ENCODE measurements at places on chromosomes 13 and 19.

DNA sequence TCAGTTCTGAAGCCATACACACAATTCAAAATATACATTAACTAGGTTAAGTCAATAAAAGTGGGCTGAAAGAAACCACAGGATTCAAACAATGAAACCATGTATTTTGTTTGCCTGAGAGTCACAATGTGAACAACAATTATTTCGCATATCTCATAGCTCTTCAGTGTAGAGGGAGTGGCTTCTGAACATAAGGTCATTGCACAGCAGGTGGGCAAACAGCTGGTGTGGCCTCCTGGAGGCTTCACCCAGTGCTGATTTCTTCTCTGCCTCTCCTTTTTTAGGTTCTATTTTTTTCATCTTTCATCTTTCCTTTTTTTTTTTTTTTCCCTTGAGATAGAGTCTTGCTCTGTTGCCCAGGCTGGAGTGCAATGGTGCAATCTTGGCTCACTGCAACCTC lies 40.4 kb upstream of the ZNF254 start:
- H3K4me3 ChIP-seq = no peak overlapping the region
- peaks cover 52% of the 10 kb centered on the region for H3K36me3 ChIP-seq
- no peak for DNase-seq
- no peaks in the 10 kb centered on the region for H3K27me3 ChIP-seq
- H3K4me1 ChIP-seq = no peaks in the 10 kb centered on the region

DNA sequence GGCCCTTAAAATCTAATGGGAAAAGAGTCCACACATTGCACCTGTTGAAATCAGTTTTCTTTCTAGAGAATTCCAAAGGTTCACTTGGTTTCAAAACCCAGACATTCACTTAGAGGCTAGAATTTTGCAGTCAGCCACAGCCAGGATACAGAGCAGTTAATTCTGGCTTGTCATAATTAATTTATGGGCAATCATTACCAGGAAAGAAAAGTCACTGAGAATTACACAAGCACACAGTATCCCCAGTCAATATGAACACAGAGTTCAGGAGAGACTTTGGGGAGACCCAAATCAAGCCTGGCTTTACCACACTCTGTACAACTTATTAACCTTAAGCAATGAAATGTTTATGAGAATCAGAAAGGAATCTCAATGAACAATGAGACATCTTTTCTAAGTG lies 224.3 kb upstream of the SOX21 start:
- DNase-seq = no peak
- H3K4me1 ChIP-seq = no peaks in the 10 kb centered on the region
- H3K27ac ChIP-seq = no peak overlapping the region
- no peak overlapping the region for H3K4me3 ChIP-seq
- H3K27me3 ChIP-seq = no peaks in the 10 kb centered on the region

DNA sequence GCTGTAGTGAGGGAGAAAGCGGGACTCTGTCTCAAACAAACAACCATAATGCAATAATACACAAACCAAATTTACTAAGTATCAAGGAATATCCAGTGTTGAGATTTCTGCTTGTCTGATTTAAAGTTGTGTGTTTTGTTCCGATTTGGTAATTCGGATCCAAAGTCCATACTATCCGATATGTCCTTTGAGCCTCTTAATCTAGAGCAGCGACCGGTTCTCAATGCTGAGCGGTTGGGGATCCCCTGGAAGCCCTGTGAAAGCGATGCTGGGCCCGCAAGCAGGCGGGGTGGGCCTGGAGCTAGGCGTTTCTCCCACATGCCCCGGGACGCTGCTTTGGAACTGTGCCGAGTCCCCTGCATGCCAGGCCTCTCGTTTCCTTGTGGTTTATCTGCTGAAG lies 20.2 kb downstream of the C19orf44 start:
- H3K36me3 ChIP-seq = peaks cover 59% of the 10 kb centered on the region
- H3K4me3 ChIP-seq = no peak overlapping the region
- no peak for DNase-seq
- no peak overlapping the region for H3K27ac ChIP-seq
- no peaks in the 10 kb centered on the region for H3K4me1 ChIP-seq

DNA sequence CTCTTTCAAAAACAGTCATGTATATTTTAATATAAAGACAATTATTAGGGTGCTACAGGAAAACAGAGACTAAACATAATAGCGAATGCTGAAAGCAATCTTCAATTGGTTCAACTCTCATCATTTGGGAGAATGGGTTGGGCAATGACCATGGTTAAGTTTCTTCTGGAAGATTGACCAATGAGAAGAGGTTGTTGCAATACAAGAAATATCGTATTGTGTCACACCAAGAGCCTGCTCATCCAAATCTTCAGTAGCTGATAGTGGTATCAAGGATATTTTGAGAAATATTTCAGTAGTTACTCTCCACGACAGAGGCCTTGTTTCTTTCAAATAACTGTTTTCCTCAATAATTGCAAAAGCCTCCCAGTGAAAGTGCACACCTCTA lies 83.0 kb upstream of the FNDC3A start:
- no peaks in the 10 kb centered on the region for H3K27me3 ChIP-seq
- no peak overlapping the region for H3K27ac ChIP-seq
- H3K36me3 ChIP-seq = no peaks in the 10 kb centered on the region

DNA sequence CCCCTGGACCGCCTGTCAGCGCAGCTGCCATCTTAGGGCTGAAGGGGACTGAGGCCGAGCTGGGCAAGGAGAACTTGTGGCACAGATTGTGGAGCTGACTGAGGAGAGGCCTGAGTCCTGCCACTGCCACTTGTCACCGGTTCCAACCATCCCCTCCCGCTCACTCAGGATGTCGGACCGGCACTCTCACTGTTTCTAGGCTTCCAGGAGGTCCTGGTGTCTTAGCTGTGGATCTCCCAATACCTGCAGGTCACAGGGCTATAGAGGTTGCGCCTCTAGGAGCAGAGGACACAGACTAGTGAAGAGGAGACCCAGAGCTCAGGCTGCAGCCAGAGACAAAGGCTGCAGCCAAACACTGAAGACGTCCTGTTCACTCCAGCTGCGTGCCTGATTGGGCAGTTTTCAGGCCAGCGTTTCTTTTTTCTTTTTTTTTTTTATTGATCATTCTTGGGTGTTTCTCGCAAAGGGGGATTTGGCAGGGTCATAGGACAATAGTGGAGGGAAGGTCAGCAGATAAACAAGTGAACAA lies 15.3 kb upstream of the ZNF486 start:
- no peak overlapping the region for H3K4me3 ChIP-seq
- no peak for DNase-seq
- H3K27ac ChIP-seq = no peak overlapping the region
- H3K36me3 ChIP-seq = no peaks in the 10 kb centered on the region

GRCh38 chr19:7292950-7293761 lies 1.1 kb downstream of the INSR start:
- peak overlapping the region; percentile 100 for H3K4me3 ChIP-seq
- peak overlapping the region; percentile 94 for H3K27ac ChIP-seq
- no peaks in the 10 kb centered on the region for H3K27me3 ChIP-seq
- DNase-seq = no peak

GRCh38 chr13:48715977-48716376 lies 62.2 kb downstream of the CYSLTR2 start:
- no peak for DNase-seq
- no peaks in the 10 kb centered on the region for H3K4me1 ChIP-seq

- peaks cover 86% of the 10 kb centered on the region for H3K4me1 ChIP-seq
- H3K36me3 ChIP-seq = no peaks in the 10 kb centered on the region
- peak overlapping the region; percentile 98 for H3K27ac ChIP-seq
Observed at GRCh38 chr19:14112809-14113385, 4.7 kb downstream of the PRKACA start.

DNA sequence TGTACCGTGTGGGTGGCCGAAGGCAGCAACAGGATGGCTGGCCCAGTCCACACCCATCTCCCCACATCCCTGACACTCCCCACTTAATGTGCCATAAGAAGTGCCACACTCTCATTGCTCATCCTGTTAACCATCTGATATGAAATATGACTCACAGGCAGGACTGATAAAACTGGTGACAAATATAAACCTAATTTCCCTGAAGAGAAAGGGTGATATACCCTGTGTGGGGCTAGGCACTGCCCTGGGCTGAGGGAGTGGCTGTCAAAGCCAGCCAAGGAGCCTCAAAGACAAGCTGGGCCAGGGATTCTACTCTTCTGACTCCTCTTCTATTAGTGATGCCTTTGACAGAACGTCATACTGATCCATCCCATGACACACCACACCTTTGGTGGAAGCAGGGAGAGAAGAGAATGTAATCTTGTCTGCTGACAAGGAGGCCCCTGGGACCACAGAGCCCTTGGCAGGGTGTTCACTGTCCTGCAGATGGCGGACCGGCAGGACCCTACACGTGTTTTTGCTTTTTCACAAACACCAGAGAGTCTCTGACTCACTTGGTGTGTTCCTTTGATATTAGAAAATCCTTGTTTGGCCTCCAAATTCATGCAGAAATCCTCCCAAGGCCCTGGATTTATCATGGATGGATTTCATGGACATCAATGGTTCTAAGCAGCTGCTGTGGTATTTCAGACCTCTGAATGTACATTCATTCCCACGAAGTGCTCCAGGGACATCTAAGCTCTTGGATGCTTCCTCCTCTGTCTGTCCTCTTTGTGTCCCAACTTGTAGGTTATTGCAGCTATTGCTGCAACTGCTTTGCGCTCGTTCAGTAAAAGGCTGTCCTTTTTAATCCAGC lies 98.0 kb upstream of the WASF3 start:
- H3K27ac ChIP-seq = no peak overlapping the region
- H3K4me1 ChIP-seq = peaks cover 11% of the 10 kb centered on the region
- no peaks in the 10 kb centered on the region for H3K36me3 ChIP-seq

DNA sequence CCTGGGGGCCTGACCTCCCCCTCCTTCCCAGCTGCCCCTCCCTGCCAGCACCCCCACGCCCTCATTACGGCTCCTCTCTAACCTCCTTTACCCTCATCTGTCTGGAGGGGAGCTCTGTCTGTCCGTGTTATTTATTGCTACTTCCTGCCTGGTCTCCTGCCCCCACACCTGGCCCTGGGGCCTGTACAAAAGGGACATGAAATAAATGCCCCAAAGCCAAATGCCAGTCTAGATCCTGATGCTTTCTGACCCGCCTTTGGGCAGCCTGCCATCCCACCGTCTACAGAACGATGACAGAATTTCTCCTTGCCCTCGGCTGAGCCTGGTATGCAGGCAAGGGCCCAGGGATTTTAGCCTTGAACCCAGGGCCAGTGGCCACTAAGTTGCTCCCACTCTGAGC lies 15.4 kb upstream of the CD22 start:
- H3K36me3 ChIP-seq = no peaks in the 10 kb centered on the region
- no peaks in the 10 kb centered on the region for H3K4me1 ChIP-seq
- no peaks in the 10 kb centered on the region for H3K27me3 ChIP-seq
- no peak overlapping the region for H3K27ac ChIP-seq
- H3K4me3 ChIP-seq = no peak overlapping the region
- no peak for DNase-seq

- no peaks in the 10 kb centered on the region for H3K4me1 ChIP-seq
- H3K27ac ChIP-seq = no peak overlapping the region
- H3K36me3 ChIP-seq = no peaks in the 10 kb centered on the region
Observed at GRCh38 chr13:45422731-45423292, 4.6 kb upstream of the SLC25A30 start.

GRCh38 chr19:2517881-2518601 lies 42.1 kb downstream of the GADD45B start:
- H3K4me1 ChIP-seq = no peaks in the 10 kb centered on the region
- H3K27me3 ChIP-seq = no peaks in the 10 kb centered on the region
- no peak overlapping the region for H3K27ac ChIP-seq
- no peak for DNase-seq

Data from esophagus muscularis mucosa (tissue), 4 donors.